ENCODE measurements at places on chromosomes 7 and 10.

- no peak for DNase-seq
These were observed 74.0 kb upstream of the CARD11 start for GRCh38 chr7:3117488-3118231.

GRCh38 chr7:28674359-28674782 lies 262.1 kb downstream of the CREB5 start:
- no peak for DNase-seq

- no peak for DNase-seq
These were observed 13.1 kb upstream of the KDM7A start for GRCh38 chr7:140189917-140190316.

DNA sequence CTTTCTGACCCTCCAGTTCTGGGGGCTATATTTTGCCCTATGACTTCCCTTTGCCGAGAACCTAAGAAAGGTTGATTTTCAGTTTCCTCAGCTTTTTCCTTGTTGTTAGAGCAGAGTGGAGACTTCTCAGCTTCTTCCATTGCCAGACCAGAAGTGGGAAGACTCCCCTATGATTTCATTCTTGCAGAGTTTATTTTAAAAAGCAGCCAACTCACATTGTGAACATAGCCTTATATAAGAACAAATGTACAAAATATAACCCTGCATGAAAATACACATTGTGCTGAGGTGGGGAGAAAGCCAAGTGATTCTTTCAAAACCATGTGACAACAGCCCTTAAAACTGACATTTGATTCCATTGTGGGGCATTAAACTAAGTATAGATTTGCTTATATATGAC lies 33.8 kb upstream of the FZD8 start:
- no peak for DNase-seq

GRCh38 chr7:1078985-1079384 lies 8.9 kb upstream of the GPER1 start:
- DNase-seq, result no peak

- DNase-seq, result peak; percentile 50
These were observed 992 bp upstream of the IGF2BP3 start for GRCh38 chr7:23471106-23471859.

DNA sequence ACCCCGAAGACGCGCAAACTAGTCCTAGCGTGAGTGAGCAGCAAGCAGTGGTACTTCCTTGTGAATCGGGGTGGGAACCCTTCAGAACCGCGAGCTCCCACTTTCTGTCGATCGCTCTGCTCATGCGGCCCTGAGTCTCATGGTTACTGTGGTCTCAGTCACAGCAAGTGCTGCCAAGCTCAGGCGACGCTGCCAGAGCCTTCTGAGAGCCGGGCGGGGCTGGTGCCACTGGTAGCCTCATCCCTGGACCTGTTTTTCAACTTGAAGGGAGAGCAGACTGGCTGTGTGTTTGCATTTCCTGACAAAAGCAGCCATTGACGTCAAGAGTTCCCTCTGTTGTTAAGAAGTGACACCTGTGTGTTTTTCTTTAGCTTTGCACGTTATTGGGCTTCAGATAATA lies 32.9 kb upstream of the BHLHA15 start:
- no peak for DNase-seq

GRCh38 chr7:32204361-32205018 lies 134.3 kb upstream of the PDE1C start:
- peak; percentile 7 for DNase-seq

GRCh38 chr10:30759423-30759822 lies 129.9 kb upstream of the LYZL2 start:
- no peak for DNase-seq

- DNase-seq, result no peak
These were observed 39.0 kb downstream of the MAD1L1 start for GRCh38 chr7:2193575-2194305.

DNA sequence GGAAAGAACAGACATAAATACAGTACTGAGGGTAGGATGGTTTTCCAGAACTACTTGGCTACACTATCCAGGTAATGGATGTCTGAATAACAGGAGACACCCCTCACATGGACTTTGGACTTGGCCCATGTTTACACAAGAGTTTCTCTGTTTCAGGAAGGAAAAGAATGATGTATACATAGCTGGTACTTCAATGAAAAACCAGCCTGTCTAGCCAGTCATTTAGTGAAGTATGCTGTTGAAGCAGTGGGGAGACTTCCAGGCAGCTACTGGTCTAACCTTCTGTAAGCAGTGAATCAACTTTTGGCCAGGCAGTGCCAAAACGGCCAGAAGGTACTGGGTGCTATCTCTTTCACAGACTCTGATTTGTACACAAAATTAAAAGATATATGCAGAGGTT lies 135.0 kb downstream of the MBL2 start:
- DNase-seq, result no peak

GRCh38 chr7:118052336-118052735 lies 131.6 kb upstream of the LSM8 start:
- DNase-seq, result no peak

GRCh38 chr10:117413928-117414618 lies 38.8 kb upstream of the PDZD8 start:
- no peak for DNase-seq

GRCh38 chr7:109213081-109213480 lies 643.4 kb downstream of the DNAJB9 start:
- no peak for DNase-seq

DNA sequence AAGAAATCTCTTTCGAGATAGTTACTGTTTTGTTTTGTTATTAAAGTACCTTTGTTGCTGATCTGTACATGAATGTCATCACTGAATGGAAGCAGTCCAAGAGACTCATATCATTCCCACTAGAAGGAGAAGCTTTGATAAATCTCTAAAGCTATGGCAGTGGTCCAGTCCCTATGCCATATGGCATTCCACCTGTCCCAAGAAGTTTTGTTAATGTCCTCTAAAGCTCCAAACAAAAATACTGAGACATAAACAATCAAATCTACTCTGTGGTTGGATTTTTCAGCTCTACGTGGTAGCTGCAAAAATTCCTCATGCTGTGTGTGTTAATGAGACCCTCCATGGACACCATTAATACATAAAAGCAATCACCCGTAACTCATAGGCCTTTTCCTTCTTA lies 94.1 kb downstream of the LRRN3 start:
- no peak for DNase-seq

GRCh38 chr7:157602581-157602980 lies 265.8 kb downstream of the DNAJB6 start:
- no peak for DNase-seq

DNA sequence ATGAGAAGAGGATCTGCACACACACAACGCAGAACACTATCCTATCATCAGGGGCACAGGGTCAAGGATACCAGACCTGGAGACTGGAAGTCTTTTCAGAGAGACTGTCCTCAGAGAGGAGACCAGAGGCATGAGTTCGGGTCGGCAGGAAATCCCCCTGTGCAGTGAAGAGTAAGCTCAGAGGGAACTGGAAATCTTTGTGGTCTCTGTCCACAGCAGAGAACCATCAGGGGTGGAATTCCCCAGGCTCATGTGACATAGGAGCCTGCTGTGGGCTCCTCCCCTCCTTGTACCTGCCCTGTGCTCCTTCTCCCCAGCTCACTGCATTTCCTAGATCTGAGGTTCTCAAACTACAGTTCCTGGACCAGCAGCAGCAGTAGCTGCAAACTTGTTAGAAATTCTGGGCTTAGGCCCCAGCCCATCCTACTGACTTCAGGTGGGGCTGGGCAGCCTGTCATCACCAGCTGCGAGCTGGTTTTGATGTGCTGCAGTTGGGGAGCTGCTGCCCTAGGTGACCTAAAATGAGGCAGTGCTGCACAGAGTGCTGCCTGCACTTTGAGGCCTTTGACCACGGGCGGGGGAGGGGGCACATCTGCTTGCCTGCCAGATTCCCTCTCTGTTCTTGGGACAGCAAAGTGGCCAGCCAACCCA lies 2.4 kb downstream of the ZMIZ2 start:
- peak; percentile 74 for DNase-seq

GRCh38 chr7:158428837-158429753 lies 158.5 kb downstream of the PTPRN2 start:
- no peak for DNase-seq

DNA sequence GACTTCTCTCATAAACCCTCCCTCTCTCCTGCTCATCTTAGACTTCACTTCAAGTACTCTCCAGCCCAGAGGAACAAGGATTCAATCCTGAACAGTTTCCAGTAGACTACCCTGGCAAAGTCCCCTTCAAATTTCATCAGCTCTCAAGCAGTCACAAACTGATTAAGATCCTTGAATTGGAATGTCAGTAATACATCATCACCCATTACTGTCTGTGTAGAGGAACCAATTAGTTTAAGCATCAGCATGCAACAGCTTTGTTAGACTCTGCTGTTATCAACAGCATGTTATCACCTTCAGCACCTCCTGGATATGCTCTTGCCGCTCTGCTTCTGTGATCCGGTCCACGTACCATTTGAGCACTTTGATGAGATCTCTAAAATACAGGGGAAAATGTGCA lies 307.0 kb upstream of the IMMP2L start:
- no peak for DNase-seq

GRCh38 chr7:122298618-122299017 lies 5.9 kb downstream of the FEZF1 start:
- no peak for DNase-seq

GRCh38 chr7:52455571-52455970 lies 579.9 kb upstream of the POM121L12 start:
- no peak for DNase-seq

GRCh38 chr7:47654672-47655298 lies 72.9 kb upstream of the TNS3 start:
- DNase-seq, result no peak

- DNase-seq, result no peak
These were observed 37.9 kb downstream of the HBP1 start for GRCh38 chr7:107206706-107207105.

DNA sequence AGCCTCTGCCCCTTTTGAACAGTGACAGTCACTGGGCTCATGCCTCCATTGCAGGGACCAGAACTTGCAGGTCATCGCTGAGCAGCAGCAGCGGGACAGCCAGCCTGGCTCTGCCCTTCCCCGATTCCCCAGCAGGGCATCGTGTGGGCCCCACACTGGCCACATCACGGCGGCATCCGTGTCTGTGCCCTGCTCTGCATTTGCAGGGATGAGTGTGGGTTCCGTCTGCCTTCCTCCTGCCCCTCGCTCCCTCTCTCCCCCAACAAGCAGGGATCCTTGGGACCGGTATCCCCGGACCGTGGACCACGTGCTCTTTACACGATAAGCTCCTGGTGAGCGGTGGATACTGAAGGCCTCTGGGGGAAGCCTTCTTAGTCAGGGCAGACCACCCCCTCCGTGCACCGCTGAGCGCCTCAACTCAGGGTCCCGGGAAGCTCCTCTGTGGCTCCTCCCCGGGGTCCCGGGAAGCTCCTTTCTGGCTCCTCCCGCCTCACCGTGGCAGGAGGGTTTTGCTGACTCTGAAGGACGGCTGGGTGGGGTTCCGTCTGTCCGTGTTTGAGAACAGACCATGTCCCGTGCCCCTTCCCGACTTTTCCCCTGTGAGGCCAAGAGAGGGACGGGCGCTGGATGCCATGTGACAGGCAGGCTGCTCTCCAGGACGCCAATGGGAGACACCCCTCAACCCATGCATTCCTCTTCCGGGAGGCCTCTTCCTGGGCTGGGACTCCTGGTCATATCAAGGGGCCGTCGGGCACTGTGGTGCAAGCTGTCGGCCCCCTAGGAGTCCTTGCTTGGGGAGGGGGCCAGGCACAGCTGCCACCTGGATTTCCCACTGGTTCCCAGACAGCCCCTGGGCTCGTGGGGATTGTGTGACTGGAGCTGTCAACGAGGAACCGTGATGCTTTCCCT lies 23.5 kb upstream of the NKX6-2 start:
- DNase-seq, result no peak

DNA sequence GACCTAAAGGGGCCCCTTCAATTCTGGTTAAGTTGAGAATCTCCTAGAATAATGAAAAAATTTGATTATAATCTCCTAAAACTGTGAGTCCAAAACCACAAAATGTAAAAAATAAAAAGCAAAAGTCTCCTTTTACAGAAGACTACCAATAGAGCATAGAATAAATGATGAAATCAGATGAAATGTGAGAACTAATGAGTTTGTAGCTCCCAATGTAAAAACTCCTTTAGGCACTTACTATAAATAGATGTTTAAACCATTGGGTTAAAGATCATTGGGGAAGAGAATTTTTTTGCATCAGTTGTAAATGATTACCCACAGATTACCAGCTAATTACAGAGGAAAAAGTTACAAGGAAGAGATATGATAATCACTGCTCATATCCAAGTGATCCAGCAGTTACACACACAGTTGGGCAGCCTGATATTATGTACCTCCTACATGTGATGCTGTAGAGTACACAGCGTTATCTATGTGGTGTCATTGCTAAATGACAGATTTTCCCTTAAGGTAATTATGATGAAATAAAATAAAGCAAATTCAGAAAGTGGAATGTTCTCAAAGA lies 282.7 kb upstream of the SEMA3D start:
- DNase-seq, result no peak

DNA sequence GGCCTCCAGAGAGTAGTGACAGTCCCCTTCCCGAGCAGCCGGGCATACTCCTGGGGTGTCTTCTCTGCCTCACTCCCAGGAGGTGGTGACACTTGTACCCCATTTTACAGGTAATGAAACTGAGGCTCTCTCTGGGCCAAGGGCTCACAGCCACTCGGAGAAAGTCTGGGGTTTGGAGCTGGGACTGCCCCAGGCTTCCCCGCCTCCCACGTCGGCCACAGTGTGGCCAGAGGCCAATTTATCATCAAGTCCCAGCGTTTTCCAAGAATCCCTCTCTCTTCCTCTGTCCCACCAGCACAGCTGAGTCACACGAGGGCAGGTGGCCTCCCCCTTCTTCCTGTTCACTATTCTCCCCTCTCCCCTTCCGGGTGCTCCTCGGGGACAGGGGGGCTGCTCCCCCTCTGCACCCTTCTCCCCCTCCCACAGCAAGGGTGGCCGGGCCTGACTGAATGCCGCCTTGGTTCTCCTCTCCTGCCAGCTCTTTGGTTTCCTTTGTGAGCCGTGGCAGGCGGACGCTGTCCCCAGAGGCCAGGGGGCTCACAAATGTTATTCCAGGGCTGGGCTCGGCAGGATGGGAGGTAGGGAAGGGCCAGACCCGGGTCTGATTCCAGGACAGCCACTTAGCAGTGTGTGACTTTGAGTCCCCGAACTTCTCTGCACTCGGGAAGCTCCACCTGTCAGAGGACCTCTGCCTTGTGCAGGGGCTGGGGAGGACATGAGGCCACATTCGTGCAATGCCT lies 17.7 kb downstream of the CLIP2 start:
- DNase-seq, result no peak

DNA sequence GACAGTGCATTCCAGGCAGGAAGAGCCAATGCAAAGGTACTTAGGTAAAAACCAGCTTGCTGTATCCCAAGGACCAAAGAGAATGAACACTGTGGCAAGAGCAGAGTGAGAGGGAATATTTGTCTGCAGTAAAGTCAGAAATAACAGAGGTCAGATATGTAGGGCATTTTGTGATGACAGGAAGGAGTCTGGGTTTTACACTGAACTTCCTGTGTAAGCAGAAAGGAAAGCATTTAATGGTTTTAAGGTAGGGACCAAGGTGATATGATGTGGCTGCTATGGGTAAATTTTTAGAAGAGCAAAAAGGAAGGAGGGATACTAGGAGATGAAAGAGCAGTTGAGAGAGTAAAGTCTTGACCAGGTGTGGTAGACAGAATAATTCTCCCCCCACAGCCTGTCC lies 10.1 kb downstream of the ABCB1 start:
- no peak for DNase-seq

- no peak for DNase-seq
These were observed 18.8 kb upstream of the PPP1R9A start for GRCh38 chr7:94888551-94888950.

GRCh38 chr10:115030483-115031200 lies 62.5 kb upstream of the ATRNL1 start:
- DNase-seq, result no peak

GRCh38 chr10:84542522-84543490 lies 214.4 kb downstream of the CCSER2 start:
- DNase-seq, result no peak

Data from GM19239 (cell line).